Midbrain (tissue), 1 donor: ENCODE measurements at places on chromosomes 13 and 19.

- DNase-seq = no peak
Measured at GRCh38 chr19:13888281-13888680, 11.3 kb downstream of the NANOS3 start.

- no peak for DNase-seq
Measured at GRCh38 chr13:48494874-48495273, 38.0 kb downstream of the RCBTB2 start.

- no peak for DNase-seq
Measured at GRCh38 chr19:13652810-13653590, 111.3 kb upstream of the MRI1 start.

DNA sequence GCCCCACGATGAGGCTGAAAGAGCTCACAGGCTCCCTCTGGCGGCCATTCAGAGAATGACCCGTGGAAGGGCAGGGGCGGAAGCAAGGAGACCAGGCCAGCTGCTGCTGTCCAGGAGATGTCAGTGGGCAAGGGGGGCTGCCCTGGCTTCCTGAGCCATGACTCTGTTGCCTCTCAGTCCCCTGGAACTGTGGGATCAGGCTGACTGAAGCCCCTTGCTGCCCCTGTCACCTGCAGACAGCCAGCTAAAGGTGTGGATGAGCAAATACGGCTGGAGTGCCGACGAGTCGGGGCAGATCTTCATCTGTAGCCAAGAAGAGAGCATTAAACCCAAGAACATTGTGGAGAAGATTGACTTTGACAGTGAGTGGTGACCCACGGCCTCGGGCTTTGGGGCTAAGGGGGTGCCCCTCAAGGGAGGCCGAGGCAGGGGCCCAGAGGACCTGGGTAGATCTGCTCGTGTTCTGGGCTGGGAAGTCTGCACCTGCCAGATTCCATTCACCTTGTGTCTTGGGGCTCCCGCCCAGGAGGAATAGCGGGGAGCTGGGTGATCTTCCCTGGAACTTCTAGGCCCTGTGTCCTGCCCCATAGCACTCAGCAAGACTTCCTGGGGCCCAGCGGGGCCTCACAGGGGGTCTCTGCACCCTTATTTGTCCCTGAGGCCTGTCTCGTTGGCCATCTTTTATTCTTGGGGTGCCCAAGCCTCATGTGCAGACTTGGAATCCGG, 12.5 kb upstream of the ACTN4 start:
- DNase-seq = peak; percentile 57

GRCh38 chr19:38655148-38655824, 7.8 kb downstream of the ACTN4 start:
- no peak for DNase-seq

DNA sequence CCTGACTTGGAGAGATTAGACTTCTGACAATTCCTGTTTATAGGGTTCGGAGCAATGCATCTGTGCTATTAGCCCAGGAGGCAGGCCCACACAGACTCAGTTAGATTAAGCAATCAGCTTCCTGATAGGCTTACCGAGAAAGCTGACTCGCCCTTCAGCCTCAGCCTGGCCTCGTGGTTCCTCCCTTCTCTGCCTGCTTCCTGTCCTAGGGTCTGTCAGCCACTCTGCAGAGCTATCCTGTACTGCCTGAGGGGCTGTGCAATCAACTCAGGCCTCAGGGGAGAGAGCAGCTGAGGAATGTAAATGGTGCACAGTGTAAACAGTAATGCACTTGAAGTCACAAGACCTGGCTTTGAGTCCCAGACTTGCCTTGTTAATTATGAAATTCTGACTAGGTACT, 30.7 kb downstream of the HTR2A start:
- peak; percentile 21 for DNase-seq

- no peak for DNase-seq
Measured at GRCh38 chr13:70457474-70457873, 349.2 kb upstream of the KLHL1 start.

DNA sequence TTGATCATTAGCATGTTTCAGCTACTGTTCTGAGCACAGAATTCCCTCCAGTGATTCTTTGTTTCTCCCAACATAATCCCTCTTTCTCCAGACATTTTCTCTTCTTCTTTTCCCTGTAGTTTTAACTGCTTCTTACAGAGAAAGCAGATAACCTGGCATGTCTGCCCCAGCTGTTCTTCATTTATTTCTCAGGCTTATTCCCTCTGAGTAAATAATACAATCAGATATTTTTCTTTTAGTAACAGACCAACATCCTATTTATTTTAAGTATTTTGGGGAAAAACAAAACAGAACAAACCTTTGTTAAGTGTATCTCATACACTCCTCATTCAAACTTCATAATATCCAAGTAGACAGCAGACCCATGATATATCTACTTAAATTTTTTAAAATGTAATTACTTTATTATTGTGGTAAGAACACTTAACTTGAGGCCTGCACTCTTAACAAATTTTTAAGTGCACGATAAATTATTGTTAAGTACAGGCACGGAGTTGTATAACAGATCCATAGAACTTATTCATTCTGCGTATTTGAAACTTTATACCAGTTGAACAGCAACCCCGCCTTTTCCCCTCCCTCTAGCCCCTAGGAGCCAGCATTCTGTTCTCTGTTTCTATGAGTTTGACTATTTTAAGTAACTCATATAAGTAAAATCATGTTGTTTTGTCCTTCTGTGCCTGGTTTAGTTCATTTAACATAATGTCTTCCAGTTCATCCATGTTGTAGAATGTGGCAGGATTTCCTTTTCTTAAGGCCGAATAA, 540.0 kb downstream of the LMO7 start:
- DNase-seq = no peak

DNA sequence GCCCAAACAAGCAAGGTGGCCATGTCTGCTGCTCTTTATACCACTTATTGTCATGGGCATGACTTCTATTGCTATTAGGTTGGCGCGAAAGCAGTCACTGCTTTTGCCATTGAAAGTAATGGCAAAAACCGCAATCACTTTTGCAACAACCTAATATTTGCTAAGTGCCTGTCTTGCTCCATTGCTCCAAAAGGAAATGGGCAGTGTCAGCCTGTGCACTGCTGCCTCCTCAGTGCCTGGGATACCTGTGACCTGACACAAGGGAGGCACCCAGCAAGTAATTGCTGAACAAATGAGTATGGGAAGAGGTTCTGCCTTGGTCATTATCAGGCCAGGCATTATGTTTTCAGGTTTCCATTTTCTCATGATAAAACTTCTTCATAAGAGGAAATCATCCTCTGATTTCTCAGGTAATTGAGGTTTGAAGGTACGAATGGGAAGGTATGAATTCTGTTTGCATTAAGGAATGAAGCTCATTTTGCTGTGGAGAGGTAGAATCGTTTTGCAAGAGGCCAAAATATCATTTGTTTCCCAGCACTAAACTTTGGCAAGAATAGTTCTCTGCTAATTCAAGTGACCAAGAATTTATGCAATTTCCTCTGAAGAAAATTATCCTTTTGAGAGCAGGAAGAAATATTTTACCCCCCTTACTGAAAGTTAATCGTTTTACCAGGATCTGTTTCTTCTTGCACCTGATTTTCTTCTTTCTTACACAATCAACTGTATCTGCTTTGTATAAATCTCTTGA, 128.4 kb upstream of the SPRY2 start:
- DNase-seq = no peak

GRCh38 chr19:32829345-32829896, 40.1 kb downstream of the SLC7A9 start:
- DNase-seq = no peak

DNA sequence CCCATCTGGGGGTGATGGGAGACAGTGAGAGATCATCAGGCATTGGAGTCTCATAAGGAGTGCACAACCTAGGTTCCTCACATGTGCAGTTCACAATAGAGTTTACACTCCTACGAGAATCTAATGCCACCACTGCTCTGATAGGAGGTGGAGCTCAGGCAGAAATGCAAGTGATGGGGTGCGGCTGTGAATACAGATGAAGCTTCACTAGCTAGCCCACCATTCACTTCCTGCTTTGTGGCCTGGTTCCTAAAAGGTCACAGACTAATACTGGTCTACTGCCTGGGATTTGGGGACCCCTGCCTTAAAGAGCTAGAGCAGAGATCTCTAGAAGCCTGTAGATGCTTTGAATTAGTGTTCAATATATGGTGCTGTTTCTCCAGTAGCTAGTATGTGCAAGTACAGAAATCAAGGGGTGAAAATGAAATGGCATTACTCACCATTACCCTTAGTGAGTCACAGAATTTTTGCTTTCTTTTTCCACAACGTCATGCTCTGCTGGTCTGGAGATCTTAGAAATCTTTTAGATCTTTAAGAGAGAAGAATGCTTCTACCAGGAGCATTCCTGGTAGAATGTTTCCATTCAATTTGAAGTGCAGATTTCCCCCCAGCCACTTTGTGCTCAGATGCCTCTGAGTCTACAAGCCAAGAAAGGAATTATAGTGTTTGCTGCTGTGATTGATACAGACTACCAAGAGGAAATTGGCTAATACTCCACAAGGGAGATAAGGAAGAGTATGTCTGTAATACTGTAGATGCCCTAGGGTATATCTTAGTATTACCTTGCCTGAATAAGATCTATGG, 2301.2 kb downstream of the PCDH9 start:
- DNase-seq = no peak

DNA sequence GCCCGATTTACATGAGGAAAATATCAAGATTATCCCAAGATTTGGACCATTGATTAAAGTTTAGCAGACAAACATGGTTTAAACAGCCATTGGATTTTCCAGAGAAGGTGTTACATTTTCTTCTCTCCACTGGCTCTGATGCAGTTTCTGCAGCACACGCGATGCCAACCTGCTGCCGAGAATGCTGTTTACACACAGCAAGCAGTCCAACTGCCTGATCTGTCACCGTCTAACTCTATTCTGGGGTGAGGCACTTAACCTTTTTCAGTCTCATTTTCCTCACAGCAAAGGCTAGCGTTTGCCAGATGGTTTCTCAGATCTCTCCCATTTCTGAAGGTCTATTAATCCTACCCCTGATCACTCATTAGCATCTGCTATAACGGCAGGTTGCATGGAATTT, 763.5 kb upstream of the GPC6 start:
- DNase-seq = no peak

GRCh38 chr19:48837051-48837524, 797 bp upstream of the HSD17B14 start:
- DNase-seq = peak; percentile 73

GRCh38 chr13:33218426-33218825, 67.1 kb downstream of the STARD13 start:
- DNase-seq = no peak

GRCh38 chr13:110322828-110323171, 15.7 kb downstream of the COL4A2 start:
- no peak for DNase-seq

DNA sequence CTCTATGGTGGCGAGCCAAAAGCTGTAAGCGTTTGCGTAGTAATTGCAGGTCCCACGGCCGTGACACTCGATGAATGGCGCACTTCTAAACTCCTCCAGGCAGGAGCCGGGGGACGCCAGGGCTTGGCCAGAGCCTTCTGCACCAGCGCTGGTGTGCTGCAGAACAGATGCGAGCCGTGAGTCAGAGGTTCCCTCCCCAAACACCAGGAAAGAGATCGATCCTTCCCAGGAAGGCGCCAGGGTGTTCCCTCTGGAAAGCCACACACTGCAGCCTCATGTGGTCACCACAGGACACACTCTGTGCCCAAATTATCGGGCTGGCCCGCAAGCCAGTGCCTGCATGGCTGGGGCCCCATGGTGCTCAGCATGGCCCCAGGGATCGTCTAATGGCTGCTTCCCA, 154.6 kb downstream of the COL4A1 start:
- DNase-seq = no peak

DNA sequence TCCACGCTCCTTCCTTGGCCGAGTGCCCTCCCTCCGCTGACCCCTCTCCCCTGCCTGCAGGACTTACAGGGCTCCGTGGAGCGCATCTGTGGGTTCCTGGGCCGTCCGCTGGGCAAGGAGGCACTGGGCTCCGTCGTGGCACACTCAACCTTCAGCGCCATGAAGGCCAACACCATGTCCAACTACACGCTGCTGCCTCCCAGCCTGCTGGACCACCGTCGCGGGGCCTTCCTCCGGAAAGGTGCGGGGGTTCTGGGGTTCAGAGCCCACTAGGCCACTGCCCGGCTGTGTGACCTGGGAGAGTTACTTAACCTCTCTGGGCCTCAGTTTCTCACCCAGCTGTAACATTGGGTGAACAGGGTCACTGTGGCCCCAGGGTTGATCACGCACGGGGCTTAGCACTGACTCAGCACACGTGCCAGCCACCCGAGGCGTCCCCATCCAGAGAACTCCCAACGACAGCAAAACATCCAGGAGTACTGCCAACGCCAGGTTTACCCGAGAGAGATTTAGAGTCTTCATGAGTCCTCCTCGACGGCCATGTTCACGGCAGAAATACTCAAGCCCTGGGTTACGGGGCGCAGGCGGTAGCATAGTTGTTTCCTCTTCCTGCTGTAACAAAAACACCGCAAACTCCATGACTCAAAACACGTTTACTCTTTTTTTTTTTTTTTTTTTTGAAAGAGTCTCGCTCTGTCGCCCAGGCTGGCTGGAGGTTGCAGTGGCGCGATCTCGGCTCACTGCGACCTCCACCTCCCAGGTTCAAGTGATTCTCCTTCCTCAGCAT, 9.7 kb upstream of the SPACA4 start:
- DNase-seq = no peak

DNA sequence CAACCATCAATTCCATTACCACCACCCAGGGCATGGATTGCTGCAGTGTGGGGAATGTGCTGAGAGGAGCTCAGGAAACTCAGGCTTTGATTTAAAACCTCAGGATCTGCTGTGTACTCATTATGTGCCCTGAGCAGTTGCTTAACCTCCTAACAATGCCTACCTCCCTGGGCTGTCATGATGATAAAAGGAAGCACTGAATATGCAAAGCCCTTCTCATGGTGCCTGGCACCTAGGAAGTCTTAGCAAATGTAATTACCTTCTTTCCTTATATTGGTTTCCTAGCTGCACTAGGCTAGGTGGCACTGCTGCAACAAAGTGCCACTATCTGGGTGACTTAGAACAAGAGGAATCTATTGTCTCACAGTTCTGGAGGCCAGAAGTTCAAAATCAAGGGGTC, 62.2 kb downstream of the KCTD12 start:
- DNase-seq = no peak

GRCh38 chr19:31350693-31351055, 1.4 kb upstream of the TSHZ3 start:
- DNase-seq = peak; percentile 34

DNA sequence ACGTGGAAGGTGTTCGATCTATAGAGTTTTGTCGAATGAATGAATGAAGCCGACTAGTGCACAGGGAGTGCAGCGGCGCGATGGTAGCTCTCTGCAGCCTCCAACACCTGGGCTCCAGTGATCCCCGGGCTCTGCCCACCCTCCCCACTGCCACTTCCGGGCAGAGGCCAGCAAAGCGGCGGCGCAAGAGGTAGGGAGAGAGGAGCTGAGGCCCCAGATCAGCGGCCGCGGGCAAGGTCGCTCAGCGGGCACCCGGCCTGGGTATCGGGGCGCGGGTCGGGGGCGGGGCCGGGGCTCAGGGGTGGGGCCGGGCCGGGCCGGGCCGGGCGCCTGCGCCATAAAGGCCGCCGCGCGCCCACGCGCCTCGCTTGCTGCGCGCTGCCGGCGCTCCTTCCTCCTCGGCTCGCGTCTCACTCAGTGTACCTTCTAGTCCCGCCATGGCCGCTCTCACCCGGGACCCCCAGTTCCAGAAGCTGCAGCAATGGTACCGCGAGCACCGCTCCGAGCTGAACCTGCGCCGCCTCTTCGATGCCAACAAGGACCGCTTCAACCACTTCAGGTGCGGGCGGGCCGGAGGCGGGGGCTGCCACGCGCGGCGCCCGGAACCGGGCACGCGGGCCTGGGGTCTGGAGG, at the start of gene GPI:
Gene GPI, plus strand, starts transcription at position 367 of the 633 bp plus-strand sequence. Its CDS starts 71 bp downstream, at position 438.
- DNase-seq = peak; percentile 31
